ENCODE measurements at places on chromosomes 16 and 17.

DNA sequence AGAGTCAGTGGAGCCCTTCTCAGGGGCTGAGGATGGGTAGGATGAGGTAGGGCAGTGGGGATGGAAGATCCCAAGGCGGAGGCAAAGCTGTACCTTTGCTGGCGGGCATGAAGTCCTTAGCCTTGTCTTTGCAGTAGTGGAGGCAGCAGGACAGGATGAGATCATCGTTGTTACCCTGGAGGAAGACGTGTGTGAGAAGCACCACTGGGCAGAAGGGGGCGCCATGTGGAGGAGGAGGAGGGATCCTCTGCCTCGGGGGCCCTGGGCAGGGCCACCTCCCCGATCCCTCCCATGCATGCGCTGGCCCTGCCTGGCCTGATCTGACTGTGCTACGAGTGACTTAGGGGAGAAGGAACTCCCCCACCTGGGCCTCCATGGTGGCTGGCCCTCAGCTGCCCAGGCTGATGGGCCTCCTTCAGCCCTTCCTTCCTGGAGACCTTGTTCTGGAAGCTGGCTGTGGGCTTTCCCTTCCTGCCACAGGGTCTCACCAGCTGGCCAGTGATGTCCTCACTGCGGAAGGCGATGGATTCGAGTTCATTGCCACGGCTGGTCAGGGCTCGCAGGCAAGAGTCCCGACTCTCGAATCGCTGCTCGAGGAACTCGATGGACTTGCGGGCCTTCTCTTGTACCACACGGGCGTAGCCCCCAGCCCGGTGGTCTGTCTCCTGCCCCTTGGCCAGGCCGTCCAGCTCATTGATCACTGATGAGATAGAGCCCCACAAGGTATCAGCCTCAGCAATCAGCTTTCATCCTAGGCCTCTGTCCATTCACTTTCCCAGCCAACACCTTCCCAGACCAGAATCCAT lies 10.3 kb downstream of the HIC1 start:
- DNase-seq = no peak

- DNase-seq = no peak
Observed at GRCh38 chr17:68328676-68329075, 37.4 kb downstream of the ARSG start.

GRCh38 chr16:86343796-86344585 lies 166.3 kb upstream of the FOXF1 start:
- no peak for DNase-seq

DNA sequence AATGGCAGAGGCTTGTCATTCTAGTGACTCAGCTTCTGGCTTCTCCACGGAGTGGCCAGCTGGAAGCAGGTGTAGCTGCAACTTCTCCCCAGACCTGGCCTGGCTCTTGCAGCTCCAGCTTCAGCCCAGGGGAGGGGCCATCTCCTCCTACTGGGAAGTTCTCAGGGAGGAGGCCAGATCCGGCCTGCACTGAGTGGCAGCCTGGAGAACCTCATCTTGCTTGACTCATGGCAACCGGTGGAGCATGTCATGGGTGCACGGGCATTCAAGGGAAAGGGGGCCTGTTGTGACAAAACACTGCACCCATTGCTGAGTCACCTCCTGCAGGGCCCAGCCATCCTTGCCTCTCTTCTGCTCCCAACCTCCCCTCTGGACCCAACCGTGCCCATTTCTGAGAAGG lies 273.9 kb upstream of the MAF start:
- DNase-seq = no peak

DNA sequence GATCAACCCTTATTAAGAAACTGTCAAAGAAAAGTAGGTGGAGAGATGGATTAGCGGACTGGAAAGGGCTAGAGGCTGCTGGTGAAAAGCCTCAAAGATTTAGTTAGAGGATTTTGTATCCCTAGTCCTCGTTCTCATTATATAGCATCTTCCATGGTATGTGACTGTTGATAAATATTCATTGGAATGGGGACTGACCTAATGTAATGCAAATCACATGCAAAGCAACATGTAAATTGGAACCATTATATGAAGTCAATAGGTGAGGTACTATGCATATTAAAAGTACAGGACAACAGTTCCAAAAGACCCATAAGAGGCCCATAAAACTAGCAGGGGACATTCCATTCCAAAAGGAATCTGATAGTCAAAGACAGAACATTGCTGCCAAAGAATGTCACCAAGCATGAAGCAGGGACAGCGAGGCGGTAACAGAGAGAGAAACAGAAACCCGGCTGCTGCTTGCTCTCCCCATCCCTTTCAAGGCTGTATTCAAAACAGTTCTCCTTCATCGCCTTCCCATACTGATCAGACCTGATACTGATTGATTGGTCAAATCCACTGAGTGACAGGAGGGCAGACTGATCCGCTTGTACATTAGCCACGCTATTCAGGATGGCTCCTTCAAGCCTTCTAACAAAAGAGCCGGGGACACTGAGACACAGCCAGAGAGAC lies 44.5 kb downstream of the SOX9 start:
- no peak for DNase-seq

GRCh38 chr16:15037745-15038144 lies 18.1 kb downstream of the NTAN1 start:
- DNase-seq = no peak

DNA sequence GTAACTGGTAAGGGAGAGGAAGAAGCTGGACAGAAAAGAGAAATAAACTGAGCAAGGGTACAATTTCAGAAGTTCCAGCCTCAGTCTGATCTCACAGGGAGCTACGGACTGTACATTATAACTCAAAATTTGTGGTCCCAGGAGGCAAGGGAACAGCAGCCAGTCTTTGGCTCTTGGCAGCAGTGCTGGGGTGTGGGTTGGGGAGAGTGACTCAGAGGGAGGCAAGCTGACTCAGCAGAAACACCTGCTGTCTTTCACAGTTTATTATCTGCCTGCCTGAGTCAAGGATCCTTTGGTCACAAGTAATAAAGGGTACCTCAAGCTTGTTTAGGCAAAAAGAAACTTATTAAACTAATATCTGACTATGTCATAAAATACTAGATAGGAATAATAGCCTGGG lies 73.5 kb upstream of the KIF2B start:
- no peak for DNase-seq

DNA sequence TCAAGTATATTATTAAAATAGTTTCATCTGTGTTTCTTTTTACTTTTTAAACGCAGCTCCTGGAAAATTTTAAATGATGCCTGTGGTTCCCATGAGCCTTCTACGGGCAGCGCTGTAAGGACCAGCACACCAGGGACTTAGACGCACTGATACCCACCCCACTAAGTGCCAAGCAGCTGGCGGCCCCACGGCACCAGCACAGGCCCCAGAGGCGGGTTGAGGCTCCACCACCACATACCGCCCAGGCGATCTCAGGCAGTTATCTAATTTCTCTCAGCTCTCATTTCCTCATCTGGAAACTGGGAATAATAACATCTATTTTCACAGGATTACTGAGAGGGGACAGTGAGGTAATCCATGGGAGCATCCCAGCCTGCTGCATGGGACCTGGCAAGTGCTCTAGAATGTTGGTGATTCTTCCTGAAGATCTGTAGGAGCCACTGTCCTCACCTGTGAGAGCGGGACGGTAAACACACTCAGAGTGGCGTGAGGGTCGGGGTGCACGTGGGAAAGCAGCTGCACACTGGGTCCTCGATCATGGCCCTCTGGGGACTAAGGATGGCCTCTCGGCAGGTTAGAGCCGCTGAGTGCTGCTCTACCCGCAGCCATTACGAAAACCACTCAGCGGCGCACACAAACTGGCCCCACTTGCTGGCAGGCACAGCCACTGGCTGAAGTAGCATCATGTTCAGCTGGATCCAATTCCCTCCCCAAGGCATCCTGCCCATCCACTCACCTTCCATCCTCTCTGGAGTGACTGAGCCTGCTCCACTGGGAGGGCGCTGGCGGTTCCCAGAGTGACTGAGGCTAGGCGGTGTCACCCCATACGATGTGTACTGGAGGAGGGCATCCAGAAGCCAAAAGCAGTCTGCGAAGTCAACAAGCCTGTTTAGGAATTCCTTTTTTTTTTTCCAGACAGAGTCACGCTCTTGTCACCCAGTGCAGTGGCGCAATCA lies 17.6 kb upstream of the SLC38A8 start:
- no peak for DNase-seq

- no peak for DNase-seq
Observed at GRCh38 chr16:71648921-71649320, 22.9 kb downstream of the MARVELD3 start.

DNA sequence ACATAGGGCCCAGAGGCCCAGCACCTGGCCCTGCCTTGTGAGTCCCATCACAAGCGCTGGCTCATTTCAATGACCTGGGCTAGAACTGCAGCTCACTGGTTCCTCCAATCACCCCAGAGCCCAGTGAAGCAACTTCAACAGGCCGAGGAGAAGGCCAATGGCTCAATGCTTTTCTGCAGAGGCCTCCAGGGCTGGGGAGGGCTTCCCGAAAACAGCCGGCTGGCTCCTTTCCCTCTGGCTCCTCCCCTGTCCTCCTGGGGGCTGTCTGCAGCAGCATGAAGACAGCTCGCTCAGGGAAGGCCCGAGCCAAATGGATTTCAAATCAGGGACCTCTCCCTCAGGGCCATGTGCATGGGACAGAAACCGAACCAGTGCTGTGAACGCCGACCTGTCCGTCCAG lies 121.6 kb downstream of the ZNF423 start:
- DNase-seq = no peak

DNA sequence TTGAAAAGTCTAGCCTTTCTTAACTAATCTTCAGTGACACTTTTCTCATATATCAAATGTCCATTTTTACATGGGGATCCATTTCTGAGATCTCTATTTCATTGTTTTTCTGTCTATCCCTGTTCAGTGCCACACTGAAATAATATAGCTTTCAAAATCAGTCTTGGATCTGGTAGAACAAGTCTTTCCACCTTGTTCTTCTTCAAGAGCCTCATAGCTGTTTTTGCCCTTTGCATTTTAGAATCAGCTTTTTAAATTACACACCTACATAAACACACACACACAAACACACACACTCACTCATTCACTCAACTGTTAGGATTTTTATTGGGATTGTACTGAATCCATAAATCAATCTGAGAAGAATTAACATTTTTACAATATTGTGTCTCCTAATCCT lies 19.2 kb downstream of the GSDMB start:
- no peak for DNase-seq

DNA sequence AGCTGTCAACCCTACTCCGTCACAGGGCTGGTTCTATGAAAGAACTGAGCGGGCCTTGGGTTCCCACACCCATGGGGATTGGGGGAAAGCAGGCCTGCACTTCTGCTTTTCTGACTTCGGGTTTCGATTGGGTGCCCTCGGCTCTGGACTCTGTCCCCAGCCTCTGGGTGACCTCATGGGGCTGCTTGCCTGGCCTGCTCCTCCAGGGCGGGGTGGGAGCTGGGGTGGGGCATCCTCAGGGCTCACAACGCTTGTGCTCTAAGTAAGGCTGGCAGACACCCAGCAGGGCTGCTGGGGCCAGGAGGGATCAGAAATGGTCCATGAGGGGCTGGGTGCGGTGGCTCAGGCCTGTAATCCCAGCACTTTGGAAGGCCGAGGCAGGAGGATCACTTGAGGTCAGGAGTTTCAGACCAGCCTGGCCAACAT lies 19.2 kb downstream of the ARHGAP27 start:
- DNase-seq = no peak

All from nephron progenitor cell (in vitro differentiated cells).